Hematopoietic multipotent progenitor cell (in vitro differentiated cells): ENCODE measurements at places on chromosomes 3 and 15.

DNA sequence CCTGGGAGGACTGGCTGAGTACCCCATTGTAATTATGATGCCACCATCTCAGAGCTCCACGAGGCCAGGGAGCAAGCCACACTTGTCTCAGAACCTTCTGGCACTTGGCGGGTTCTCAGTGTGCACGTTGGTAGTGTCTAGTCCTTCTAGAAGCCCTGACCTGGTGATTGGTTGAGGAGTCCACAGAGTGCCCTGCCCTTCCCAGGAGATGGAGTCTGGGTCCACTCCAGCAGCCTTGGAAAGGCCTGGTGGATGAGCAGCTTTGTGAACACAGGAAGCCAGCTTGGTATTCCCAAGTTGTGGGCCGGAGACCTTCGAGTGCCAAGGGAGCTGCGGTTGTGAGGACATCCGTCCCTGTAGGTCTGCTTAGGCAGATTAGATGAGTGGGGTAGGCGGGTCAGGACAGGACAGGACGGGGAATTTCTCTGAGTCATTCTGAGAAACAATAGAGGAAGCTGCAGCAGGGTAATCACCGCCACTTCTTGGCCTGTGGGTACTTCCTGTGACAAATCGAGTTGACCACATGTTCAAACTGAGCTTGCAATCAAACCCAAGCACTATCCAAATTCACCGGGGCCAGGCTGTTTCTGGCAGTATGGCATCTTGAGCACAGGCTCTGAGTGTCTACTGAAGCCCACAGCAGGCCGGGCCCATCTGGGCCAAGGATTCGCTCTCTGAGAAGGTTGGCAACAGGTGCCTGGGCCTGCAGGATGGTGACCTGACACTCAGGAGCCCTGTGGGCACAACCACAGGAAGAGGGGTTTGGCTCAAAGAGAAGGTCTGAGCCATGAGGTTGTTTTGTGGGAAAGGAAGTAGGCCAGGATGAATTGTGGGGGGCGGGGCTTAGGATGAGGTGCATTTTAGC, 71.5 kb upstream of the PLXNA1 start:
- DNase-seq, result peak; percentile 19

DNA sequence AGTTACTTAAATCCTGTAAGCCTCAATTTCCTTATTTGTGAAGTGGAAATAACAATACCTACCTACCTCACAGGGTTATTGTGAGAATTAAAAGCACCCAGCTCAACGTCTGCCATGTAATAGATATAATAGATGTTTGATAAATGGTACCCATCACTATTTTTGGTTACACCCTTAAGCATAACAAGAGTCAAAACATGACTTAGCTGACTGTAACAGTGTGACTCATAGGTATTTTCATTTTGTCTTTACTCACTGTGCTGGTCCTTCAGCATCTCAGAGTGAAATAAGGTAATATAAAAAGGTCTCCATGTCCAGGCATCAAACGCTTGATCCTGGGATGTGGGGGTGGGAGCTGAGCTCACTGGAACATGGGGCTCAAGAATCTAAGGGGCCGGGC, 3.1 kb downstream of the CPLX3 start:
- DNase-seq, result no peak

- DNase-seq, result no peak
Observed at GRCh38 chr3:184868477-184868876, 56.5 kb downstream of the VPS8 start.

DNA sequence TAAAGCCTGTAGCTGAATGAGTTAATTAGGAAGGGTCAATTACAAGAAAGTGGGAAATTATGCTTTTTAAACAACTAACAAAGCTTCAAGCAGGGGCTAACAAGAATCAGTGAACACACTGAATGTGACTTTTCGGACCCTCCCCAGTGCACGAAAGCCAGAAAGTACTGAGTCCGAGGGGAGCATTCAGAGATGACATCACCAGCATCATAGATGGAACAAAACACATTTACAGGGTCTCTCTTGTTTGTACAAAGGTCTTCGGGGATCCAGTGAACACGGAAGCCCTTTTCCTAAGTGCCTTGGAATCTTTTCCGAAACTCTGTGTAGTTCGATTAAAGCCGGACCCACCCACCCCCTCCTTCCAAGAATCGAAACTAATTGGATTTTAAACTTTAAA, 829 bp downstream of the DCP1A start:
- DNase-seq, result peak; percentile 53

DNA sequence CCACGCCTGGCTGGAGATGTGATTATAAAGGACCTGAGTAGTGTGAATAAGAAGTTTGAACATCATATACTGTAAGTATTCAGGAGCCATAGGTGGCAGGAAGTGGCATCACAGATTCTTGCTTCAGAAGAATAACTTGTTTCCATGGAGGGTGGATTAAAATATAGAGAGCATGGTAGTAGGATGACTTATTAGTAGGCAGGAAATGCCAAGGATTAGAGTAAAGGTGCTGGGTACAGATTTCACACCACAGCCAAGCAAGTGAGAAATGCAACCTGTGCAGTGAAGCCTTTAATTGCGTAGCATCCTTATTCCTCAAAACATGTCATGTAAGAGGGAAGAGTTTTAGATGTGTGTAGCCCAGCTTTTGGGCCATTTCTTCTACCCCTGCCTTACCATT, 30.8 kb downstream of the IFT122 start:
- no peak for DNase-seq

DNA sequence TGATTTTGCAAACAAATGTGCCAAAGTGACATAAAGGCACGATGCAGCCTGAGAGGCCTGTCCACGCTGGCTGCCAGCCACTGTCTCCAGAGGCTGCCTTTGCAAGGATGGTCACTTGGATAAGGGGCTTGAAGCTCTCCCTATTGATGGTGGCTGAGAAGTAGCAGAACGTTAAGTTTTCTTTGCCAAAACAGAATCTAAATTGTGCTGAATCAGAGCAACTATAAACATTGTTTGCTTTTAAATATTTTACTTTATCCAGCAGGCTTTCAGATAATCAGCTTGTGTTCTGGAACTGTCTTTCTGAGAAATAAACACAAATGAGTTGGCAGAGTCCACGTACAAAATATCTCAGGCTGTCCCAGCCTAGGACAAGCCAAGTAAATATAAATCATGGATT, 23.8 kb upstream of the CNBP start:
- DNase-seq, result no peak

DNA sequence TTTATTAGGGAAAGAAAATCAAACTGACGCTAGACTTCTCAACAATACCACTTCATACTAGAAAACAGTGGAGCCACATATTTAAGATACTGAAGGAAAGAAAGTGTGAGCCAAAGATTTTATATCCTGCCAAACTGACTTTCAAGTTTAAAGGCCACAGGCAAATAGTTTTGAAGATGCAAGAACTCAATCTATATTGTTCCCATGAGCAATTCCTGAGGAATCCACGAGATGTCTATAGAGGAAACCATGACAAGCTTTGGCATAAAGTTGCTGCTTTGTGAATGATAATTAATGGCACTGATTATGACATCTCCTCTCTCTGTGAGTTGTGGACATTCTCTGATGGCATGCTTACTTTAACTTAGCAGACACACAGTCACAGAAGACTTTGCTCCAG, 276.1 kb upstream of the GOLGA6L4 start:
- DNase-seq, result no peak

- no peak for DNase-seq
Observed at GRCh38 chr3:111800472-111800871, 58.6 kb upstream of the PHLDB2 start.

DNA sequence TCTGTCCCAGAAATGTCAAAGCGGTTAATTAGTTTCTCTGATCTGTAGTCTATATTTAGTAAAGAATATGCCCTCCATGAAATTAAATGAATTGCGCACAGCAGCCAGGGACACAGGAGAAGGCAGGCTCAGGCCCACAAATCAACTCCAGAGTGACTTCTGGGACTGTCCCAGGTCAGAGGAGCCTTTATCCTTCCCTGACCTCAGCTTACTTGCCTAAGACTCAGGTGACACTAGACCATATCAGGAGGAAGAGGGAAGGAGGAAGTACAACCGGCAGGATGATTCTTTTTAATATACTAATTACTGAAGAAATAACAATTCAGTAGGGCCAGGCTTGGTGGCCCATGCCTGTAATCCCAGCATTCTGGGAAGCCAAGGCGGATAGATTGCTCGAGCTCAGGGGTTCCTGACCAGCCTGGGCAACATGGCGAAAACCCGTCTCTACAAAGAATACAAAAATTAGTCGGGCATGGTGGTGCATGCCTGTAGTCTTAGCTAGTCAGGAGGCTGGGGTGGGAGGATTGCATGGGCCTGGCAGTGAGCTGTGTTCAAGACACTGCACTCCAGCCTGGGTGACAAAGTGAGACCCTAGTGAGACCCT, 1.8 kb upstream of the GPR15 start:
- no peak for DNase-seq

GRCh38 chr3:119206611-119207511, 33.5 kb downstream of the UPK1B start:
- DNase-seq, result no peak

GRCh38 chr3:129598000-129598381, 8.5 kb downstream of the PLXND1 start:
- no peak for DNase-seq

DNA sequence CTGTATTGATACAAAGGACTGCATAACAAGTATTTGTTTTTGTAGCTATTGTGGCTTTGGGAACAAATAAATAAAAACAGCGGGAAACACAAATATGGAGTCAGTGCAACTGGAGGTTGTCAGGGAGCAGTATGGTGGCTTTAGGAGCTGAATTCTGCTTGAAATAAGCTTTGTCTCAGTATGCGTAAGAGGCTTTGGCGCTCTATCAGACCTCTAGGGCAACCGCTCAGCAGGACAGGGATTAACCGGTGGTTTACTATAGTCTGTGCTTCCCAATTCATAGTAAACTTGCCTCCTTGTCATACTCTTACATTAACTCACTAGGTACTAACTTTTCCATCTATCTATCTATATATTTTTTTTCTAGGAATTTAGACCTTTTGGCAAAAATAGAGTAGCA, 104.6 kb downstream of the ZIC1 start:
- DNase-seq, result no peak

- DNase-seq, result peak; percentile 90
Observed at GRCh38 chr3:185825006-185825638, at the start of gene IGF2BP2. TSS of gene IGF2BP2 (minus strand) at chr3:185825042. CDS start at chr3:185824960, 82 bp downstream.

DNA sequence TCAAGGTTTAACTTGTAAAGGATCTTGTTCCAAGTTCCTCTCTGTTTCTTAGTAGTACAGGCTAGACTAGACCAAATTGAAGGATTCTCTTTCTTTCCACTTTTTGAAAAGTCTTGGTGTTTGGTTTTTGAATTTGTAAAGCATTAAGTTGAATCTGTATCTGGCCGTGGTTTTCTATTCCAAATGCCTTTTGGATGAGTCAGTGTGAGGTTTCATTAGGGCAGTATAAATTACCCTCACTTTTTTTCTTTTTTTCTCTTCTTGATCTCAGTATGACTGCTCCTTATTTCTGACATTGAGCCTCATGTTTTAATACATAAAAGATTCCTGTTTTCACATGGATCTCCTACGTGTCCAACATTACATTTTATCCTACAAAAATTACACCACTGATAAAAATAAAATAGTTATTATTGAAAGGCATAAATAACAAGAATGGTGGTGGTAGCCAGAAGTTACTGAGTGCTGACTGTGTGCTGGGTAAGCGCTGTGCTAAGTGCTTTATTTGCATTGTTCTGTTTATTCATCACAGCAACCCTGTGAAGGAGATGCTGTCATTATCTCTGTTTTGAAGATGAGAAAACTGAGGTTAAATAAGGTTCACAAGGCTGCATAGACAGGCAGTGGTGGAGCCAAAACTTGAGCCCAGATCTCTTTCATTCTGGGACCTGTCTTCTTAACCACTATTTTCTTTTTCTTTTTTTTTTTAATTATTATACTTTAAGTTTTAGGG, 48.3 kb downstream of the MITF start:
- DNase-seq, result no peak

- DNase-seq, result no peak
Observed at GRCh38 chr15:78208341-78208844, 26.0 kb downstream of the ACSBG1 start.

DNA sequence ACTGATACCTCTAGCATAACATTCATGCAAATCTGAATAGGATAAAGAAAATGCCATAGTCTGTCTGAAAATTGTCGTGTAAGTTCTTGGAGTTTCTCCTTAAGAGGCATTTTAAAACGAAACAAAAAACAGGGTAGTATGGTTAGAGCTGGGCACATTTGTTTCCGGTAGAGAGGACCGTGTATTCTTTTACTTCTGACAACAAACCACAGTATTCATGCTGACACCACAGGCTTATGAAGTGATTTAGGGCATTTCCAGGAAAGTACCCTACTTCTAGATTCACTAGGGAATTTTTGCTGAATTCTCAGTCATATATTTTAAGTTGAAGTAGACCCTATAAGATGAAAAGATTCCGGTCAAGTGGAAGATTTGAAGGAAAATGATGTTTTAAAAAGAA, 541.3 kb downstream of the UNC13C start:
- peak; percentile 54 for DNase-seq

DNA sequence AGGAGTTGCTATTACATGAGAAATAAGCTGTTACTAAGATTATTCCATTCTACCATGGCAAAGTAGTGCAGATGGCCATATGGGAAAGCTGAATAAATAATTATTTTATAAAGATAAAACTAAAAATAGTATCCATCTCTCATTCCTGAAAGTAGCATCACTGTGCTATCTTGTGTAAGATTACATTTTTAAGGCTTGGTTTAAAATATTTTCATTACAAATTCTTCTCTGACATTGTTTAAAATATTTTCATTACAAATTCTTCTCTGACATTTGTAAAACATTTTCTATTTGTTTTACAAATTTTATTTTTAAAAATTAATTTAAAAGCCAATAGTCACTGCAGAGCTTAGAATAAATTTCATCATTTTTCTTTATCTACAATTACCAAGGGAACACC, 665.5 kb upstream of the NAALADL2 start:
- DNase-seq, result no peak

DNA sequence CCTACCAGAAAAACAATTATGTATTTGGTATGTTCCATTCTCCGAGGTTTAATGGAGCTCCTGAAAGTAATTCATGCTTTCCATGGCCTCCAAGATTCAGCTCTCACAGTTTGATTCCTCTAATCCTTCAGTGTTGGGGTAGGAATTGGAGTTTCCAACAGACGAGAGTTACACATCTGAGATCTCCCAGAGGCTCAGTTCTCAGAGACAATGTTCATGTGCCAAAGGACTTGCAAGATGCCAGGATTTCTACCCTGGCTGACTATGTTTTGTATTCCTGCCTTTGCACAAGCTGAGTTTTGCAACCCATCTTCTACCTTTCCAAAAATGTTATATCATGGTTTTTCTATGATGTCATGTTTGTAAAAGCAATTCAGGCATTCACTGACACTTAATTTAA, 322.9 kb downstream of the ERC2 start:
- no peak for DNase-seq
